ENCODE measurements at places on chromosomes 4 and X.

GRCh38 chrX:47707031-47707780 is 48.2 kb upstream of the UXT start:
- DNase-seq, result no peak

GRCh38 chr4:181698221-181698620 is 545.0 kb upstream of the TENM3 start:
- no peak for DNase-seq

DNA sequence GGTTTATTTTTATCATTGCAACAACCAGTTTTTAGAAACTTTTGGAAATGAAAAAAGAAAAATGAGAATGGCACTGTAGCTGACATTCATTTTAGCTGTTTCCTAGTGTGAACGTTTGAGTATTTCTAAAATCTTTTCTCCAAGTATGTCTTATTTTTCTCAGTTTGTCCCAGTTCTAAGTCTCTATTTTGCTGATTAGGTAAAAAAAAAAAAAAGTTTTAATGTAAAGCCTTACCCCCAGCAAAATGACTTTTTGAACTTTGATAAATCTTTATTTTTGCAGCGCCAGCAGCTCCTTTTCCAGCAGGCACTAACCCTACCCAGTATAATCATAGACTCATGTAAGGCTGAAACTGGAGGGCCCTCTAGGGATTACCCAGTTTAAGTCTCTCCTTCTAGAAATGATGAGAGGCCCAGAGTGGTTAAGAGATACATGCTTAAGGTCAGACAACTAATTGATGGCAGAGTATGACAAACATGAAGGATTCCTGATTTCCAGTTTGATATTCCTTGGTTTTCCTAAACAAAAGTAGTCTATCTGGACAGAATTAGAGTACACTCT is 84.3 kb upstream of the SLC4A4 start:
- DNase-seq, result no peak

DNA sequence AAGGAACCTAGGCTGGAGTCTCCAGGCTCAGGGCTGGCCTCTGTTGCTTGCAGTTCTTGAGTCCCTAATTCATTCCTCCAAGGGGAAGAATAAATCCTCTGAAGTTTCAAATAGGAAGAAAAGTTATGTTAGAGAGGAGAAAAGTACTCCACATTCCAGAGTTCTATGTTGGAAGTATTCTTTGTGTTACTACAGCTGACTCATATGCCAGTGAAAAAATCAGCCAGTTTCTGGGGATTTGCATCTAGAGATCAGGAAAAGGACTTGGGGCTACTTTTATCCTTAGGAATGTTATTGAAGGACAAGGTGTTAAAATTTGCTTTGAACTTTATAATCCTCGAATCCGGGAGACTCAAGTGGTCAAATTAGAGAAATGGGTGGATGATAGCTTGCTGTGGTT is 11.7 kb upstream of the NUDT9 start:
- no peak for DNase-seq

- peak; percentile 75 for DNase-seq
These were observed 521.9 kb downstream of the FAT4 start for GRCh38 chr4:125836597-125837195.

GRCh38 chr4:101451086-101451485 is 103.8 kb upstream of the PPP3CA start:
- no peak for DNase-seq

DNA sequence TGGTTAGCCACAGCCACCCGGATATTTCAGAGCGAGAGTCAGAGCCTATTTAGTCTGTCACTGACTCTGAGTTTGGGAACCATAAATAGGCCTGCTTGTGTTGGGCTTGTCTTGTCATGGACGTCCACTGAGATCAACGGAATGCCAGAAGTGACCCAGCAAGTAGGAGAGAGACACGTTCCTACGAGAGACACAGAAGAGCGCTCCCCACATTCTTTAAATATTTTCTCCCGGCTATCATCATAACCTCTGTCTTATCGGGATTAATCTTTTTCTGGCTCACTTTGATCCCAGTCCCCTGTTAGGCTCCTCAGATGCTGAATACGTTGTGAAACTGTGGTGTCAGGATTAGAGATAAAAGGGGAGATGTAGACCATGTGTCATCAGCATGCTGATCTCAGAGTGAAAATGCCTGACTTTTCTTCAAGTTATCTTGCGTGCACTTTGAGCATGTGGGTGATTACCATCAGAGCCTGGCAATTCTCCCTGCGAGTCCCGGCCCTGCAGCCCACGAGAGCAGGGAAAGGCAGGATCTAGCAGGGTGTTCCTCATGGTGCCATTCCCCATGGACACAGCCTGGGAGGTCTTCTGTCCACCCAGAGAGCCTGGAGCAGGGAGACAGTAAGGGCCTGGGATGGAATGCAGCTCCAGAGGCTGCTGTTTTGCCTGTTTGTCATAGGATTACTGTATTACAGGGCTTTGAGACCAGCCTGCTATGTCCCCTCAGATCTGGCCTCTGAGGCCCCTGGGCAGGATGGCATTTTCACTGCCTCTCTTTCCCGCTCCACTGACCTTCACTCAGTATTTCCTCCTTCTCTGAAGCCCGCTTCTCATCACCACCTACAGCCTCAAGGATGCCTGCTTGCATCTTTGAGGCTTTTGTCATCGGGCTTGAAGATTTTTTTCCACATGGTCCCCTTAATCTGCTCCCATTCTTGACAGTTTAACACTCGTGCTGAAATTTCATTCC is 2.8 kb upstream of the TENM3 start:
- no peak for DNase-seq

GRCh38 chr4:42732776-42733175 is 75.9 kb upstream of the ATP8A1 start:
- DNase-seq, result no peak

- DNase-seq, result no peak
These were observed 16.5 kb downstream of the DHRSX start for GRCh38 chrX:2484256-2484655.

DNA sequence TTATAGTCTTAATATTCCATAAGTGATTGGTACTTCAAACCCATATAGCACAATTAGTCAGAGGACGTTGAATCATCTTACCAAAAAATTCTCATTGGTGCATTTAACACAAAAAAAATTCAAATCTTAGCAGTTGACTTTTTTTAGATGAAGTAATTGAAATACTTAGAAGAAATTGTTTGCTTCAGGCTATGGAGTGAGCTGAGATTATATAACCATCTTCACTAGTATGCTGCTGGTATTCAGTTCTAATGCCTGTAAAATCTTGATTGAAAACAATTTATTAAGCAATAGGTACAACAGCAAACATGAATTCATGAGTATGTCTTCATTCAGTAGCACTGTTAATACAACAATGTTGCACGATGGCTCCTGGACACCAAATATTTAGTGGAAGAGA is 250.0 kb downstream of the GPM6A start:
- no peak for DNase-seq

- no peak for DNase-seq
These were observed 68.9 kb downstream of the TMEM131L start for GRCh38 chr4:153534792-153535629.

DNA sequence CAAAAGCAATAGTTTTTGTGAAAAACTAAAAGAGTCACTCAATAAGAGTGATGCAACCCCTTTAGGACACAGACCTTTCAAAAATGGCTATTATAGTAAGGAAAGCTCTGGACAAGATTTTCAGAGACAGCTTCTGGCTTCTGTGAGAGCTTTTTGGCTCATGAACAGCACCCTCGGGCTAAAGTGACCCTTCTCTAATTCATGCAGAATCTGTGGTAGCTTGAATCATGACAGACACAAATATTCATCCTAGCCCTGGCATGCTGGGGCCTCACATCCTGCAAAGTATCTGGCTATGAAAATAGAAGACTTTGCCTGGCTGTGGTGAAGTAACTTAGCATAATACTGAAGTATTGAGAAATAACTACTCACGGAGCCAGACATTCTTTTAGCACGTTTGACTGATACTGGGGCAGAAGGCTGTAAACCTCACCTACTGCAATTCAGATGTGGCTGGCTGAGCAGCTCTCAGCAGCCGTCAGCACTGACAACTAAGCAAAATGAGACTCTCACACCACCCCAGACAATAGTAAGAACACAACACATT is 327.3 kb downstream of the MAPK10 start:
- peak; percentile 61 for DNase-seq

DNA sequence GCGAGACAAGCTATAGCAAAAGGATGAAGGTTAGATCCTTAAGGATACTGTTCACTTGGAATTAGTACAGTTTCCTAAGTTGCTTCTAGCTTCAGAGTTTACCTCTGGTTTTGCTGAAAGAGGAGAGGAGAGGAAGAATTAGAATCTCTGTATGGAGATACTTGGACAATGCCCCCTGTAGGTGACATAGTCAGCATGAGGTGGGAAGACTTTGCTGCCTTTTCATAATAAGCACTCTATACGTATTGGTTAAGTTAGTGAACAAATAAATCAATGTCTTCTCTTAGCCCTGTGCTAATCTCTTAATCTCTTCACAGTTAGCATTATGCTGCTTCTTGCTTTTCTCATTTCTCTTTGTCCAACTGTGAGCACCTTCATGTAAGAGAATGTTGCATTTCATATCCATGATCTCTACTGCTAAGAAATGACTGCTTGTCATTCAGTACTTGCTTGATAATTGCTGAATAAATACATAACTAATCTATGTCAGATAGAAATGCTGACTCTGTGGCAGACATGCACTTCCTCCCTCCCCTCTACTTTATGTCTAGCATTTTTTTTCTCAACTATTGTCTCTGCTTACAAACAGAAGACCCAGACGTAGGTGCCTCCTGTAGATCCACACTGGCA is 527.2 kb downstream of the GBA3 start:
- no peak for DNase-seq

GRCh38 chr4:73693811-73694210 is 46.6 kb upstream of the CXCL8 start:
- DNase-seq, result no peak

GRCh38 chr4:113822555-113823290 is 61.2 kb upstream of the CAMK2D start:
- no peak for DNase-seq

- DNase-seq, result no peak
These were observed at the start of gene CFAP47 for GRCh38 chrX:35919536-35920309. Gene CFAP47 (plus strand): TSS chrX:35919734. CDS start chrX:35919800, 66 bp downstream.

DNA sequence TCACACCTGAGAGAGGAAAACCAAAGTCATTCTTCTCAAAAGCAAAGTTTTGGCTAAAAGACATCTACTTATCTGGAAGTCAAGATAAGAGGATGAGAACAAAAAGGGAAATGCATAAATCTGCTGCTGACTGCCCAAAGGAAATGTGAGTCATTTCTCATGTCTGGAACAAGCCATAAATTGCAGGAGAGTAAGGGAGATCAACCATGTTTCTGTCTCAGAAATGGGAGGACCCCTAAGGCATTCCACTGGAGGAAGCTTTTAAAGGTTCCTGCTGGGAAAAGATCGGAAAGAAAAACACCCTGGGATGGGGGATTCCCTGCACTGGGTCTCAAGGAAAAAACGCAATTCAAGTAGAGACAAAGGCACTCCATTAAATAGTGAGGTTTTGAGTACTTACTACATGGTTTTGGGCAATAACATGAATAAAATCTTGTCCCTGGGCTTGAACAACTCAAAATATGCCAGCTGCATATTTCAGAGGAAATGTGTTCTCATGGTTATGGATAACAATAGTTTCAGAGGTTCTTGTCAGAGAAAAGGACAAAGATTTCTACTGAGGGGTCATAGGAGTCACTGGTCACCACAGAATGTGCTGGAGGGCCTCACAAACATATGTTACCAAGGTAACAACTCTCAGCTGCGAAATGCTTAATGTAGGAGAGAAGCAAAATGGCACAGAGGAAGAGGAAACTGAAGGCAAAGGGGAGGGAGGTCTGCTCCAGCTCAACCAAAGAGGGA is 19.3 kb downstream of the GPR143 start:
- peak; percentile 39 for DNase-seq

- DNase-seq, result no peak
These were observed 86.2 kb downstream of the FAM133A start for GRCh38 chrX:93760163-93760562.

- DNase-seq, result no peak
These were observed 29.1 kb upstream of the GAB1 start for GRCh38 chr4:143307531-143307930.

- no peak for DNase-seq
These were observed 163.7 kb downstream of the SHOX start for GRCh38 chrX:794311-794710.

- DNase-seq, result no peak
These were observed 69.8 kb upstream of the LRPAP1 start for GRCh38 chr4:3601992-3602391.

DNA sequence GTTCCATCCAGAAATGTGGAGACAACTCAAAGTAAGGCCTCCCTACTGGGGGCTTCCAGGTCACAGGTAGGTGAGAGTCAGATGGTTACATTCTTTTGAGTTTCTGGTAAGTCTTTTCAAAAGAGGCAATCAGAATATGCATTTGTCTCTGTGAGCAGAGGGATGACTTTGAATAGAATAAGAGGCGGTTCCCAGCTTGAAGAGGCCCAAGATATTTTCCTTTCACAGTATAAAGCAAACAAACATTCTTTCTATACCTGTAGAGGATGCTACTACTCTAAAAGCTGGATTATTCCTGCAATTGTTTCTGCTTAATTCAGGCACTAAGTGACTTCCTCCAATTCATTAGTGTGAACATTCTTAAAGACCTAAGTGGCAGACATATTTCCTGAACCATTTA is 44.4 kb downstream of the DIAPH2 start:
- DNase-seq, result no peak

DNA sequence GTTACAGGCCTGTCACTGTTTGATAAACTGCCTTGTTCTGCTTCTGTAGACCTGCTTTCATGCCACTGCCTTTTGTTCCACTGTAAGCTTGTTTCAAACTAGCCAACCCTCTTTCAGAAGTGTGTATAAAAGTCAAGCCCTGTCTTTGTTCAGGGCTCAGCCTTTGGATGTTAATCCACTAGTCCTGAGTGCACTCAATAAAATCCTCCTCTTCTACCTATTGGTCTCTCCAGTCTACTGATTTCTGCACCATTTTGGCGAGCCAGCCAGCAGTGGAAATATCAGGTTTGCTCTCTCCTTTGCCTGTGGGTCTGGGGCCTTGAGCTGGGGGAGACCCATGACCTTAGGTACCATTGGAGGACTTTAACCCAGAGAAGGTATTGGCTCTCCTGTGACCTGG is 901.6 kb upstream of the NDST4 start:
- no peak for DNase-seq

DNA sequence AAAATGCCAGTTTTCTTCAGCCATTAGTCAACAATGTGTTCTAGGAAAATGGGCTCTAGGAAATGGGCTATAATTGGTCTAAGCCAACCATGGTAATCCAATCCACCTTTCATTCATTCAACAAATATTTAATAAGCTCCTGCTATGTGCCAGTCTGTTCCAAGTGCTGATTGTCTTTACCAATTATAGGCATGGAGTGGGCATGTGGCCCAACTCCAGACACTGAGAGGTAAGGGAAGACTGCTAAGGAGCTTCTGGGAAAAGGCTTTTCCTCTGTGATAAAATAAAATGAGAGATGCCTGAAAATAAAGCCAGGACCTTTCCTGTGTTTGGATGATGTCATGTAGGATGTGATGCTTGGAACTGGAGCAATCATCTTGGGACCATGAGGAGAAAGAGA is 43.3 kb downstream of the HOPX start:
- DNase-seq, result no peak

- DNase-seq, result no peak
These were observed 121.5 kb downstream of the DCTD start for GRCh38 chr4:182795446-182796238.

GRCh38 chr4:115770046-115770543 is 656.7 kb upstream of the NDST4 start:
- no peak for DNase-seq

All from Kasumi-1 (cell line).